M059J (cell line): ENCODE measurements at places on chromosomes 5 and 9. TPM values are rescaled to one million over a fixed set of nuclear protein-coding genes. Genes with fewer than 3 reads are reported as not detected.

Gene INSYN2B
- total RNA-seq, result 47.0 and 70.7 TPM in 2 replicates

Gene NUTM2F
- not detected in 2 replicates for total RNA-seq

Gene LAMC3
- total RNA-seq, result not detected in 2 replicates

Gene GRIN1
- total RNA-seq, result not detected in 2 replicates

Gene MLANA
- not detected in 2 replicates for total RNA-seq

Gene KCNN2
- 0.15 and 0.74 TPM in 2 replicates for total RNA-seq

Gene TMEM174
- total RNA-seq, result not detected in 2 replicates

Gene ARPC5L
- 43.9 and 54.1 TPM in 2 replicates for total RNA-seq

Gene LCN12
- total RNA-seq, result 1.2 TPM in 1 of 2 replicates, not detected in the other

Gene ANKRD34B
- total RNA-seq, result not detected in 2 replicates

Gene MRNIP
- 11.3 and 13.2 TPM in 2 replicates for total RNA-seq

Gene AIF1L
- total RNA-seq, result 1.4 and 2.1 TPM in 2 replicates

Gene TMED7
- 112 and 148 TPM in 2 replicates for total RNA-seq

Gene SNX18
- 12.6 and 23.9 TPM in 2 replicates for total RNA-seq

Gene RNF20
- total RNA-seq, result 24.9 and 35.0 TPM in 2 replicates

Gene CDH6
- 5.8 and 8.9 TPM in 2 replicates for total RNA-seq

Gene MEGF10
- total RNA-seq, result 0.71 and 3.1 TPM in 2 replicates

Gene PCDHB6
- total RNA-seq, result 0.49 and 0.62 TPM in 2 replicates

Gene PCDHB12
- total RNA-seq, result 1.7 and 2.6 TPM in 2 replicates

Gene SGCD
- total RNA-seq, result 0.49 and 1.7 TPM in 2 replicates

Gene YTHDC2
- total RNA-seq, result 4.0 and 8.6 TPM in 2 replicates

Gene SPATA31C2
- total RNA-seq, result not detected in 2 replicates

Gene NCS1
- total RNA-seq, result 30.0 and 49.5 TPM in 2 replicates

Gene HNRNPA0
- total RNA-seq, result 5.8 and 9.7 TPM in 2 replicates

Gene MLLT3
- total RNA-seq, result 13.8 and 18.1 TPM in 2 replicates
